ENCODE measurements at places on chromosomes 16 and 17.

- DNase-seq = no peak
These were observed 17.7 kb downstream of the TMEM204 start for GRCh38 chr16:1551166-1551565.

DNA sequence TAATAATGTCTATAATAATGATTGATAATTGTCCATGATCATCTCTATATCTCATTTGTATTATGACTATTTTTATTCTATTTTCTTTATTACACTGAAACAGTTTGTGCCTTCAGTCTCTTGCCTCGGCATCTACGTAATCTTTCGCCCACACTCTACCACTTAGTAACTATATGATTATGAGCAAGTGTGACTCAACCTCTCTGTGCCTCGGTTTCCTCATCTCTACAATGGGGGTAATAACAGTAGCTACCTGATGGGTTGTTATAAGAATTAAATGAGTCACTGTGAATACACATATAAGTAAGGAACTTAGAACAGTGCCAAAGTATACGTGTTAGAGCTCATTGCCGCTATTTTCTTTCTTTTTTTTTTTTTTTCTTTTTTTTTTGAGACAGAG is 3.7 kb upstream of the SLC16A11 start:
- no peak for DNase-seq

DNA sequence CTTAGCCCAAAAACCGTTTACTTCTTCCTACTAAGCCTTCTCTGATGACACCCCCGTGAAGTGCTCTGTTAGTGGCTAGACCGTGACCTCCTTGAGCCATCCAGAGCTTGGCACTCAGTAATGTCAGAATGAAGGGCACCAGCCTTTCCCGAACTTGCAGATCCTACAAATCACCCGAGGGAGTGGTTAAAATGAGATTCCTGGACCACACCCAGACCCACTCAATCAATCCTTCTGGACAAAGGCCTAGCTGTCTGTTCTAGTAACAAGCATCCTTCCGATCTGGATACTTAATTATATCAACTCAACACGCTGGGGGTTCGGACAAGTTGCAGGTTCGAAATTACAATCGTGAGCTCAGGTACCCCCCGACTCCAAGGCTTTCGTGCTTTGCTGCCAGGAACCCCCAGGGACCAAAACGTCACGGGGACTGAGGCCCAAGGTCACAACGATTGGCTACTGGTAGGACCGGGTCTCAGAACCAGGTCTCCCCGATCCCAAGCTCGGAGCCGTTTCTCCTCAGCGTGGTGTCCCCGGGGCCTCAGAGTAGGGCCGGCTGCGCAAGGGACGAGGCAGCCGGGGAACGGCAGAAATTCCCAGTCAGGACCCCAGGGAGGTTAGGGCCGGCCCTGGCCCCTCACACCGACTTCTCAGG is 527 bp downstream of the CIAPIN1 start:
- DNase-seq = peak; percentile 11

- DNase-seq = no peak
These were observed 11.2 kb downstream of the CORO6 start for GRCh38 chr17:29611351-29612093.

DNA sequence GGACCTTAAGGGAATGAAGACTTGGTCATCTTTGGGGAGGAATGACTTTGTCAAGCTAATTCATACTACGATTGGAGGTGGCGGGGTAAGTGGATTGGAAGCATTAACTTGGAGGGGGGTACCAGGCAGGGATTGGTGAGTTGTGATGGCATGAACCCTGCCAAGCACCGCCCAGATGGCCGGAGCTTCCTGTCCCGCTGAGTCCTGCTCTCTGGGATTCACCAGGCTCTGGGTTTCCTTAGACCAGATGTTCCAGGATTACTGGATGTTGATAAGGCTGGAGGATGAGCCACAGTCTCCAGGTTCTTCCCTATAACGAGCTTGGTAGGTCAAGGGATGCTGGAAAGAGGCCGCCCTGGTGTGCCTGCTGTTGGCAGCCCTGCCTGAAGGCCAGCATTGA is 154.9 kb downstream of the SDK2 start:
- no peak for DNase-seq

DNA sequence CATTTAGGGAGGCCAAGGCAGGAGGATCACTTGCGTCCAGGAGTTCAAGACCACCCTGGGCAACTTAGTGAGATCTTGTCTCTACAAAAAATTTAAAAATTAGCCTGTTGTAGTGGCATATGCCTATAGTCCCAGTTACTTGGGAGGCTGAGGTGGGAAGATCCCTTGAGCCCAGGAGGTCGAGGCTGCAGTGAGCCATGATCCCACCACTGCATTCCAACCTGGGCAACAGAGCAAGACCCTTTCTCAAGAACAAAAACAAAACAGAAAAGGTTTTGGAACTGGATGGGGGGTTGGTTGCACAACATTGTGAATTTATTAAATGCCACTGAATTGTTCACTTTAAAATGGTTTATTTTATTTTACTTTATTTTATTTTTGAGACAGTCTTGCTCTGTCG is 21.2 kb downstream of the PLXDC1 start:
- DNase-seq = no peak

DNA sequence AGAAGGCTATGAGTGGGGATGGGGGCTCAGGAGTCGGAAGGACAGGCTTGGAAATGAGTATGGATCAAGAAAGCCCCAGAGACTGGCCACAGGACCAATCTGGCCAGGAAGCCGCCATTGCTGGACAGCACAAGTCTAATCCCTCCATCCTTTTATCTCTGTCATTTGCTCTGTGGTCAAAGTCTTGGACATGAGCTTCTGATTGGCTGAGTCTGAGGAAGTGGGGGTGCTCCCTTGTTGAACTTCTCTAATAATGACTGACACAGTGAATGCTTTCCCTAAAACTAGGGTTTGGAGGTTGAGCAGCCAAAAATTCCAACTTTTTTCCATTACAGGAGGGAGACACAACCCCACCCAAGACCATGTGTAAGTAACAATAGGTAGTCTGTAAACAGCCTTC is 97.4 kb downstream of the MARF1 start:
- DNase-seq = no peak

DNA sequence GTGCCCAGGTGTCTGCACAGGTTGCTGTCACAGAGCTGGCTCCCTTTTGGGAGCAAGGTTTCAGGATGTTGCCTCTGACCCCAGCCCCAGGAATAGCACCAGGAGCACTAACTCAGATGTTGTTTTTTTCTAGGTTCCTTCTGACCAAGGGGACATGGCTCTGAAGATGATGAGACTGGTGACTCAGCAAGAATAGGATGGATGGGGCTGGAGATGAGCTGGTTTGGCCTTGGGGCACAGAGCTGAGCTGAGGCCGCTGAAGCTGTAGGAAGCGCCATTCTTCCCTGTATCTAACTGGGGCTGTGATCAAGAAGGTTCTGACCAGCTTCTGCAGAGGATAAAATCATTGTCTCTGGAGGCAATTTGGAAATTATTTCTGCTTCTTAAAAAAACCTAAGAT is 28.1 kb downstream of the SCPEP1 start:
- no peak for DNase-seq

DNA sequence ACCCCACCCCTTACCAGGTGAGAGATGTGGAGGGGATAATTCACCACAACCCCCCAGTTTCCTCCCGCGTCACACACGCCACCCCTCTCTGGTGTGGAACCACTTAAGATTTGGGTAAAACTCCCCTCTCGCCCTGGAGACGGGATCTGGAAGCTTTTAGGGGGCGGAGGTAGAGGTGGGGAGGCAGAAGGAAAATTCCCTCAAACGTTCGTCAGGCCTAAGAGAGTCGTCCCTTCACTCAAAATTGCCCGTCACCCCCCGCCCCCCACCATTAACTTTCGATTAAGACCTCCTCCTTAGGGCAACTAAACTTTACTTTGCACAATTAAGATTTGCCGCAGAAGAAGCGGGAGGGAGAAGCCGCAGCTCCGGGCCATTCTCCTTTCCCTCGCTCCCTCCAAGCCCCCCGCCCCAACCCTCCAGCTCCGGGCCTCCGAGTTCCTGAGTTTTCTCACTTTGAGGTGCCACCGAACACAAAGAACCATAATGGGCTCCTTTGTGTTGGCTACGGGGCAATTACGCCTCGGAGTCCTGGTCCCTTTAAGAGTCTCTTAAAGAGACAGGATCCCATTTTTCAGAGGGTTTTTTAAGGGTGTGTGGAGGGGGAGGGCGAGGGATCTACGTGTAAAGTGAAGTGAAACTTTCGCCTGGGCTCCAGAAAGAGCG is 985 bp upstream of the FZD2 start:
- DNase-seq = no peak

DNA sequence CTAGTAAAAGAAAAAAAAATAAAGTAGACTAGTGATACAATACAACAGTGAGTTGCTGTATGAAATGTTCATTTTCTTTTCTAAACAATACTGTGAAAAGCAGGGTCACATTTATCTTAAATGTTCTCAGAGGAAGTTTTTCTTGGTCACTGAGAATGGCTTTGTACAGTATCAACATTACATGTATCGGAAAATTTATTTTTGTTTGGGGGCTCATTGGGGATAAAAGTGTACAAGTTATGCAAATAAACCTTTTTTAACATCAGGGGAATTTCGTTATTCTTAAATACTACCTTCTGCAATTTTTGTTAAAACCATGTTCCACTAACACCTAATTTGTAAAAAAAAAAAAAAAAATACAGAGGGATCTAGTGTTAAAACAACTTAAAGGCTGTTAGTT is 8.7 kb upstream of the ZNF594 start:
- DNase-seq = no peak

GRCh38 chr17:66562119-66562518 is 259.7 kb downstream of the PRKCA start:
- no peak for DNase-seq

DNA sequence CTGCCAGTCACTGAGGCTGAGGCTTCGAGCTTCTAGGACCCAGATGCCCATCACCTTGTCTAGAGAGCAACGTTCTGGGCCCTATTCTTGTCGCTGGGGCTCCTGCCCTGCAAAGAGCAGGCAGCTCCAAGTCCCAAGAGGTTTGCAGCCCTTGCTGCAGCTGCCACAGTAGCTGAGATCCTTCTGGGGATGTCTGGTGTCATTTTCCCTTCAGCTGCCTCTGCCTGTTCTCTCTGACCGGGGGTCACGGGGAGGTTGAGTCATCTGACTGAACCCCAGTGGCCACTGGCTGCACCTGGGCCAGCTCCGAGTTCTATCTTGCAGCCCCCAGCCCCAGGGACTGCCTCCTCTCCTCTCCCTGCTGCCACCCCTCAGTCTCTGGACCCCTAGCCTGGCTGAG is 4.9 kb downstream of the WSCD1 start:
- DNase-seq = no peak

- DNase-seq = no peak
These were observed 98.6 kb upstream of the DNAH17 start for GRCh38 chr17:78675836-78676235.

DNA sequence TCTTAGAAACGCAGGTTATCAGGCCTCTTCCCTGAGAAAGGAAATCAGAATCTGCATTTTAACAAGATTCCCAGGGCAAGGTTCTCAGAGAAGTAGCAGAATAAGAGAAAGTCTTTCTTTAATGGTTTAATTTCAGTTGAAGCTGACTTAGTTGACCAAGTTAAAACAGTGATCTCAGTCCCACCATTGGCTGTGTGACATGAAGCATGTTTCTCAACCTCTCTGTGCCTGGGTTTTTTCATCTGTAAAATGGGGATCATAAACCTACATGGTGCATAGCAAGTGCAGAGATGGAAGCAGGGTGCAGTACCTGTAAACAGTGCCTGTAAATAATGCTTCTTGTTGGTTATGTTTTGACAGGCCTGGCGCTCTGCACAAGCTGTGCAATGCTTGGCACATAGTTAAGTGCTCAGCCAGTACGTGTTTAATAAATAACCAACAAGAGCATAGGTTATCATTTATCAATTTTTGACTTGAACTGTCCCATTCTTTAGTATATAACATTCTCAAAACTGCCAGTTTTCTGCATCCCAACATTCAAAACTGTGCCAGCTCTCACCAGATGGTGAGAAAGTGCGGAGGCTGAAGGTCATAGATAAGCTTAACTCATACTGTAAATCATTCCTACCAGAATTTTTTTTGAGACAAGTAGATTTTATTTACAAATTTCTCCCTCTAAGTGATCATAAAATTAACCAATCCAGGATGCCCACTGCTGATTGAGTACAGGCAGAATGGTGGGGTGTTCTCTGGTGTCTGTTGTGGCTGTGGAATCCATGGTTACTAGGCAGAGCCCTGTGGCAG is 6.9 kb downstream of the C17orf67 start:
- no peak for DNase-seq

GRCh38 chr16:49020436-49020835 is 261.2 kb downstream of the CBLN1 start:
- no peak for DNase-seq

DNA sequence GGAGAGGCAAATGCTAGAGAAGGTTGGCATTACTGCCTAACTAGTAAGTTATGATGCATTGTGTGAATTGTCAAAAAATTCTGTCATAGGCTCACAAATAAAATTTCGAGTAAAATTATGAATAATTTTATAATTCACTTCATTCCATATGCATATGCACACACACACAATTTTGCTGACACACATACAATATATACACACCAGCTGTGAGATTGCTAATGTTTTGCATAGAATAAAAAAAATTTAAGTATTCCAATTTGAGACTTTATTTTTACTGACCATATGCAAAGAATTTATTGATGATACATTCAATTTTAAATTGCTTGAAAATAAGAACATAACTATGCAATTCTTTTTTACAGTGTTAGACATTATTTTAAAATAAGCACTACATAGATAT is 6.8 kb upstream of the TMEM100 start:
- no peak for DNase-seq

GRCh38 chr16:35734728-35735402 is 2275.5 kb downstream of the TP53TG3F start:
- DNase-seq = no peak

DNA sequence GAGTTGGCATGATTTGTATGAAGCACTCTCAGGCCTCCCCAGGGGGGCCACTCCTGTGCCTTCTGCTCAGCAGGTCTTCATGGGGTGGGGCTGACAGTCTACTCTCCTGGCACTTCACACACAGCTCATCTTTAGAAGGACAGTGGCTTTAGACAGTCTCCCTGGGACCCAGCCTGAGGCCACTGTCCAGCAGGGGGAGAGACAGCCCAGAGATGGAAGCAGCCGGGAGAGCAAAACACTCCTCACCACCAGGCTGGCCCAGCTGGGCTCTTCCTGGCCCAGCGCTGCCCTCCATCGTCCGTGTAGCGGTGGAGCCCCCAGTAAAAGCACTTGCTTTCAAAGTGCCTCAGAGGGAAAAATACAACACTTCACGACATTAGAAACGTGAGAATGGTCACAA is 62.0 kb upstream of the CRHR1 start:
- no peak for DNase-seq

- DNase-seq = no peak
These were observed 957 bp downstream of the VPS25 start for GRCh38 chr17:42774066-42774745.
